Astrocyte (in vitro differentiated cells and primary cell): ENCODE measurements at places on chromosomes 2 and 18. TPM values are rescaled to one million over a fixed set of nuclear protein-coding genes. Genes with fewer than 3 reads are reported as not detected.
A peak's percentile ranks its signal among the peaks of the same experiment; 100 is the strongest.

VPS4B gene
- total RNA-seq, result 59.2 and 65.5 TPM in 2 replicates

RAB6C gene
- total RNA-seq, result 0.09 and 0.14 TPM in 2 replicates

DYTN gene
- total RNA-seq, result not detected in 2 replicates

SUPT7L gene
- total RNA-seq, result 25.9 and 27.8 TPM in 2 replicates

POTEC gene
- not detected in 2 replicates for total RNA-seq

HOXD9 gene
- not detected in 2 replicates for total RNA-seq

- no peaks in the 10 kb centered on the region for H3K4me1 ChIP-seq
- no peak for DNase-seq
- H3K27me3 ChIP-seq, result peaks cover 20% of the 10 kb centered on the region
- no peak overlapping the region for H3K27ac ChIP-seq
- no peaks in the 10 kb centered on the region for H3K36me3 ChIP-seq
Observed at GRCh38 chr2:105536175-105536574, 137.3 kb upstream of the FHL2 start.

GRCh38 chr2:143146366-143146765, 17.1 kb downstream of the ARHGAP15 start:
- H3K27ac ChIP-seq, result no peak overlapping the region
- no peaks in the 10 kb centered on the region for H3K36me3 ChIP-seq
- H3K4me3 ChIP-seq, result no peak overlapping the region

- H3K27ac ChIP-seq, result no peak overlapping the region
- peaks cover 5% of the 10 kb centered on the region for H3K4me1 ChIP-seq
- no peaks in the 10 kb centered on the region for H3K27me3 ChIP-seq
- H3K36me3 ChIP-seq, result no peaks in the 10 kb centered on the region
Observed at GRCh38 chr2:120700659-120701058, 35.0 kb upstream of the GLI2 start.

DNA sequence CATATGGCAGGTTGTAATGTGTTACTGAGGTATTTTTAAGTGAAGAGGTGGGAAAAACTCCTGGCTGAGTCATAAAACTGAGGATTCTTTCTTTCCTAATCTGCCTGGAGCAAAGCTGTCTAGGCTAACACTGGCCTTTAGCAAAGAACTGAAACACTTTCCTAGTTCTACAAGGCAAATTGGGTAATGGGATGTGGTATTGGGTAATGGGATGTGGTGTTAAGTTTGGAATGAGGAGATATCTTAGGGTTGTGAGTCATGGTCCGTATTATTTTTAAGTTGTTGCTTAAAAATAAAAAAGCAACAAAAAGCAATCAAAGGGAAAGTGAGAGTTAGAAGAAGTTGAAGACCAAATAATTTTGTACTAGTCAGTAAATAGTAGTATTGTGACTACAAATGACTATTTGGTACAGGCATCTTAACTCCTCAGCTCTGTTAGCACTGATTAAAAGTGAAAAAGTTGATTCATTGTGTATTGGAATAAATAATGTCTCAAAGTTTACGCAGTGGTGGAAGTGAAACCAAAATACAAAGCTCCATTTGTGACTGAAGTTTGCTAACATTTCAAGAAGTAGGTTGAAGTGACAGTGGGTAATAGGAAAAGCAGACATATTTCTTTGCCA, 216.8 kb downstream of the CAMKMT start:
- H3K4me1 ChIP-seq, result no peaks in the 10 kb centered on the region
- peak; percentile 73 for DNase-seq
- no peaks in the 10 kb centered on the region for H3K27me3 ChIP-seq
- H3K27ac ChIP-seq, result no peak overlapping the region
- no peaks in the 10 kb centered on the region for H3K36me3 ChIP-seq
- no peak overlapping the region for H3K4me3 ChIP-seq

DNA sequence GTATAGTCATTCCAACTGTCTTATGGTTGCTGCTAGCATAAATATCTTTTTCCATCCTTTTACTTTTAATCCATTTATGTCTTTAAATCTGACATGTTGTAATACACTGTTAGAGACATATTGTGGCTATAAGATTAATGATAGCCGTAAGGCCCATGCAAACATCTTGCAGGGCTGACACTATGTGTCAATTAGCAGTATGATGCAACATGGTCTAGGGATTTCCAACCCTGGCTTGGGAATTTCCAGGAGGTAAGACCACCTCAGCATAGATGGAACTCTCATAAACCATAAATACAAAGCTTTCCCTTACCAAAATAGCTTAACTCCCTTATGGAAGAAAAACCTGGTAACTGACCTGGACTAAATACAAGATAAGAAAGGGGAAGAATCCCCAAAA, 16.5 kb downstream of the SCLY start:
- no peaks in the 10 kb centered on the region for H3K4me1 ChIP-seq
- no peak for DNase-seq
- H3K27me3 ChIP-seq, result no peaks in the 10 kb centered on the region
- H3K27ac ChIP-seq, result no peak overlapping the region
- no peak overlapping the region for H3K4me3 ChIP-seq
- H3K36me3 ChIP-seq, result no peaks in the 10 kb centered on the region

GRCh38 chr2:7428454-7429204, 511.4 kb downstream of the RNF144A start:
- H3K27ac ChIP-seq, result no peak overlapping the region
- H3K4me3 ChIP-seq, result no peak overlapping the region
- H3K36me3 ChIP-seq, result no peaks in the 10 kb centered on the region
- DNase-seq, result no peak
- peaks cover 17% of the 10 kb centered on the region for H3K27me3 ChIP-seq

DNA sequence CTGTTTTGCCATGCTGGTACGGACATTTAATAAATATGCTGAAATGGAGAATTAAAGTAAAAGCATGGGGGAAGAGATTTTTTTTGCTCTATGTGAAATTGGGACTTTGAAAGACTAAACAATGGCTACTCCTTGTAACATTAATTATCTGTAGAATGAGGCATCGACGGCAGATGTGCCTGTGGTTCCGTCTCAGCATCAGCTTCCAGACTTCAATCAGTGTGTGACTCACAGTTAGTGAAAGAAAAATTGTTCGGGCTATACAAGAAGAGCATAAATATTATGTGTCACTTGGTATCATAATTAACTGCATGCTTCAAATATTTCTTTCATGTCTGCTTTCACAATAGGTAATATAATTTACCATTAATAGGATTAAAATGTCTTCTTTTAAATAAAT, 117.0 kb upstream of the SMIM21 start:
- H3K27me3 ChIP-seq, result no peaks in the 10 kb centered on the region
- H3K27ac ChIP-seq, result peak overlapping the region; percentile 46
- H3K36me3 ChIP-seq, result no peaks in the 10 kb centered on the region
- DNase-seq, result peak; percentile 81

DNA sequence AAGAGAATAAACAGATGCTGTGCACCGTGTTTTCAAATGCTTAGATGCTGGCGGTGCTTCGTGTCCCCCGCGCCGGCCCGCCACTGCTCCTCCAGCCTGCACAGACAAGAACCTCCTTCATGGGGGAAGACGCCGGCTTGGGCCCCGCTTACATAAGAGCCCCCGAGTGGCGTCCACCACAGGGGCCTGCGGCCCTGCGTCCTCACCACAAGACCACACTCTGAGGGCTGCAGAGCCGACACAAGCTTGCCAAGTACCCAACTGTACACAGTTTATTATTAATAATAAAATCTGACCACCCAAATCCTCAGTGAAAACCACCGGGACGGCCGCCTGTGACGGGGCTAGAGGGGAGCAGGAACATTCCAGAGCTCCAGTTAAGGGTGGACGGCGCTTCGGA, 232.2 kb downstream of the HDAC4 start:
- no peak overlapping the region for H3K4me3 ChIP-seq
- no peaks in the 10 kb centered on the region for H3K36me3 ChIP-seq
- H3K27me3 ChIP-seq, result no peaks in the 10 kb centered on the region
- no peak overlapping the region for H3K27ac ChIP-seq
- no peaks in the 10 kb centered on the region for H3K4me1 ChIP-seq

GRCh38 chr2:101327863-101328394, 19.4 kb upstream of the RNF149 start:
- peak overlapping the region; percentile 28 for H3K27ac ChIP-seq
- H3K4me1 ChIP-seq, result peaks cover 20% of the 10 kb centered on the region
- H3K27me3 ChIP-seq, result no peaks in the 10 kb centered on the region
- no peak for DNase-seq
- H3K4me3 ChIP-seq, result no peak overlapping the region

- no peak for DNase-seq
- H3K4me3 ChIP-seq, result no peak overlapping the region
- H3K27me3 ChIP-seq, result no peaks in the 10 kb centered on the region
Observed at GRCh38 chr2:98511981-98512380, 67.3 kb downstream of the INPP4A start.

GRCh38 chr2:49306925-49307324, 152.6 kb upstream of the FSHR start:
- H3K27ac ChIP-seq, result no peak overlapping the region
- H3K4me3 ChIP-seq, result no peak overlapping the region
- DNase-seq, result no peak
- H3K36me3 ChIP-seq, result no peaks in the 10 kb centered on the region
- no peaks in the 10 kb centered on the region for H3K27me3 ChIP-seq

GRCh38 chr18:29226213-29226612, 1049.3 kb upstream of the CDH2 start:
- H3K4me3 ChIP-seq, result no peak overlapping the region
- no peaks in the 10 kb centered on the region for H3K27me3 ChIP-seq
- peak; percentile 80 for DNase-seq
- H3K4me1 ChIP-seq, result no peaks in the 10 kb centered on the region

GRCh38 chr2:86781363-86781762, 9.3 kb downstream of the CD8A start:
- H3K4me1 ChIP-seq, result no peaks in the 10 kb centered on the region
- H3K36me3 ChIP-seq, result no peaks in the 10 kb centered on the region
- no peak overlapping the region for H3K27ac ChIP-seq

- no peak overlapping the region for H3K4me3 ChIP-seq
- H3K4me1 ChIP-seq, result no peaks in the 10 kb centered on the region
- no peak overlapping the region for H3K27ac ChIP-seq
- no peaks in the 10 kb centered on the region for H3K27me3 ChIP-seq
- no peak for DNase-seq
Observed at GRCh38 chr18:21933931-21934765, 193.6 kb downstream of the MIB1 start.

- peaks cover 16% of the 10 kb centered on the region for H3K36me3 ChIP-seq
- no peaks in the 10 kb centered on the region for H3K27me3 ChIP-seq
- H3K4me3 ChIP-seq, result no peak overlapping the region
- H3K4me1 ChIP-seq, result peaks cover 25% of the 10 kb centered on the region
Observed at GRCh38 chr2:101704816-101705578, 7.5 kb downstream of the MAP4K4 start.

DNA sequence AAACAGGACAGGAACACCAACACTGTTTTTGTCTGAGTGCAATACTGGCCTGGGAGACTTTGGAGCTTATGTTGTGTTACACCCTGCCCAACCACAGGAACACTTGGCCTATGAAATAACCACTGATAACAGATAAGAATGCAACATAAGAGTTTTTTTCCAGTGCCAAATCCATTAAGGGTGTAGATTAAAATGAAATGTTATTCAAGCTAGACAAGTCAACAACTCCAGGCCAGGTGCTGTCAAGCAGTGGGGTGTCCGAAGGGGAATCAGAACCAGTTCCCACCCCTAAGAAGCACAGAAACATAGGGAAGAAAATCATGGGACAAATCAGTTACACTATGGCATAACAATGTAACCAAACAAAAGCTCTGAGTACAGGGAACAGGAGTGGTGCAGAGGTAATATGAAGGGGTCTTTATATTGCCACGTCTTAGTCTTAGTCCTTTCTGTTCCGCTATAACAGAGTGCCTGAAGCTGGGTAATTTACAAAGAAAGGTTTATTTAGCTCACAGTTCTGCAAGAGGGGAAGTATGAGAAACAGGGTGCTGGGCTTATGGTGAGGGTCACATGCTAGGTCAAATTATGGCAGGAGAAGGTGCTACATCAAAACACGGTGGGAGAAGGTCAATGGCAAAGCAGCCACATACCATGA, 3.8 kb downstream of the AFG3L2 start:
- peaks cover 8% of the 10 kb centered on the region for H3K36me3 ChIP-seq
- H3K27me3 ChIP-seq, result no peaks in the 10 kb centered on the region
- no peak overlapping the region for H3K4me3 ChIP-seq
- peak; percentile 58 for DNase-seq
- H3K27ac ChIP-seq, result no peak overlapping the region
- H3K4me1 ChIP-seq, result peaks cover 23% of the 10 kb centered on the region

- no peaks in the 10 kb centered on the region for H3K36me3 ChIP-seq
- DNase-seq, result no peak
- no peak overlapping the region for H3K4me3 ChIP-seq
- H3K27ac ChIP-seq, result no peak overlapping the region
Observed at GRCh38 chr18:75586130-75586889, 158.8 kb upstream of the SMIM21 start.

DNA sequence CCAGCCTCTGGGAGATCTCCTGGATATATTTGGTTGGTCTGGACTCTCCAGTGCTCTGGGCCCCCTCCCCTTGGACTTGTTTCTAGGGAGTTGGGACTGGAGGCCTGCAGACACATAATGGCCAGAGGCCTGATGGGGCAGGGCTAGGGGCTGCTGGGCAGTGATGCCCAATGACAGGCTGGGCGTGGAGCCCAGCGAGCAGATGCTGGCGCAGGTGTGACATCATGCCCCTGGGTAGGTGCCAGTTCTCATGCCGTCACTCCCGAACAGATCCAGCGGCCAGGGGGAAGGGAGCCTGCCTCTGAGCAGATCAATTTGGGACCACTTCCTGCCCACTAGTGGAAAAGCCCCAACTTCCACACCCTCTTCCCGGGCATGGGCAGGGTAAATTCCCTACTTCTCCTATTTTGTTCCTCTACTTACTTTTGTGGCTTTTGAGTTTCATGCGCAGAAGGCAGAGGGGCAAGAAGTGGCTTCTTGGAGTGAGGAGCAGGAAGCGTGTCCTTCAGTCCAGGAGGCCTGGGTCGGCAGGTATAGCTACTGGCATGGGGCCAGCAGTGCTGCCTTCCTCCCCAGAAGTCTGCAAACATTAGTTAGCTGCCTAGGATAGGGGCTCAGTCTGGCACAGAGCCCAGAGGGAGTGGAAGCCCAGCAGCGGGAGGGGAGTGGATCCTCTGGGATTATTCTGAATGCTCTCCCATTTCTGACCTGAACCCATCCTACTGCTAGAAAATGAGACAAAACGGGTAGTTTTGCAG, 6.1 kb downstream of the MPV17 start:
- no peak overlapping the region for H3K27ac ChIP-seq
- DNase-seq, result no peak
- H3K27me3 ChIP-seq, result no peaks in the 10 kb centered on the region
- H3K4me1 ChIP-seq, result peaks cover 15% of the 10 kb centered on the region
- H3K4me3 ChIP-seq, result no peak overlapping the region

- H3K4me1 ChIP-seq, result no peaks in the 10 kb centered on the region
- no peak overlapping the region for H3K4me3 ChIP-seq
- H3K36me3 ChIP-seq, result no peaks in the 10 kb centered on the region
- no peaks in the 10 kb centered on the region for H3K27me3 ChIP-seq
- H3K27ac ChIP-seq, result no peak overlapping the region
Observed at GRCh38 chr2:191789796-191790195, 57.1 kb downstream of the CAVIN2 start.
